ENCODE measurements at places on chromosomes 5 and 9.
A peak's percentile ranks its signal among the peaks of the same experiment; 100 is the strongest.

DNA sequence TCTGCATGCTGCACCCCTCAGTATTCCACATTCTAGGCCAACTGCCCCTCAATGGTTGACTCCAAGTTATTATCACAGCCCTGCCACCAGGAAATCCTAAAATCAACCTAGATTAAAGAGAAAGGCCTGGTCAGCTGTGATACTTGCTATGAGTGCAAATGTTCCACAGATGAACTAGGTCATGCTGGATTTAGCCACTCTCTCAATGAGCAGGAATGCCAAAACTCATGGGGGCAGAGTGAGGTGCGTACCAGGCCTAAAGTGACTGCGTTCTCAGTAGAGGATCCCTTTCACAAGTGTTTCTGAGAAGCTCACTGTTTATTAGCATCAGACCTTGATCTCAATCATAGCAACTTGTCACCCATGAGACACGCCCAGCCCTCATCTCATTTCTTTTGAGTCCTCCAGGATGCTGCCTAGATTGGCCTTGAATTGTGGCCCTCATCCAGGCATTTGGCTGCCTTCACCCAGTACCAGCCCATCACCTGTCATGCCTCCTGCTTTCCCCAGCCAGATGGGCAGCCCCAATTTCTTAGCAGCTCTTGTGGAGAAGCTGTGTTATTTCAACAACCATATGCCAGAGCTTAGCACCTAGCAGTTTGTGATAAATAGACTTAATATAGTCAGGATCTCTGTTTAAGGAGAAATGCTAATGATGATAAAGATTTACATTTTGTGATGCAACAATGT lies 383.9 kb downstream of the CTNND2 start:
- no peak for DNase-seq

- no peak for DNase-seq
Measured at GRCh38 chr5:145981589-145982571, 45.5 kb downstream of the SH3RF2 start.

DNA sequence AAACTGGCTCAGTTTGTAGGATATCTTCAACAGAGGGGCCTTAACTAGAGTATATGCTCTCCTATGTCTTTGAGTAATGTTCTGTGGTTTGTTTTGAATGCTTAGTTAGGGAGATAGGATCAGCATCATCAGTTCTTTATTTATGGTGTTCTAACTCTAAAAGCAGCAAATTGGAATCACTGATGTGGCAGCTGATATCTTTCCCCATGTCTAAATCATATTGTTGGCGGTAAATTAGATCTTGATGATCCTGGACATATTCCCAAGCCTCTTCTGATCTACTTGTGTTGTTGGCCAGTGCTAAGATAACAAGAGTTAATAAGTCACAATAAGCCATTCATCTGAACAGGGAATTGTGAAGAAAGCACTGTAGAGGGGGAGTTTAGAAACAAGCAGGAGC lies 332.4 kb upstream of the DAB2 start:
- no peak for DNase-seq

- DNase-seq: no peak
Measured at GRCh38 chr9:89453452-89453851, 44.5 kb downstream of the SEMA4D start.

GRCh38 chr9:95343725-95344287 lies 26.3 kb upstream of the FANCC start:
- no peak for DNase-seq

DNA sequence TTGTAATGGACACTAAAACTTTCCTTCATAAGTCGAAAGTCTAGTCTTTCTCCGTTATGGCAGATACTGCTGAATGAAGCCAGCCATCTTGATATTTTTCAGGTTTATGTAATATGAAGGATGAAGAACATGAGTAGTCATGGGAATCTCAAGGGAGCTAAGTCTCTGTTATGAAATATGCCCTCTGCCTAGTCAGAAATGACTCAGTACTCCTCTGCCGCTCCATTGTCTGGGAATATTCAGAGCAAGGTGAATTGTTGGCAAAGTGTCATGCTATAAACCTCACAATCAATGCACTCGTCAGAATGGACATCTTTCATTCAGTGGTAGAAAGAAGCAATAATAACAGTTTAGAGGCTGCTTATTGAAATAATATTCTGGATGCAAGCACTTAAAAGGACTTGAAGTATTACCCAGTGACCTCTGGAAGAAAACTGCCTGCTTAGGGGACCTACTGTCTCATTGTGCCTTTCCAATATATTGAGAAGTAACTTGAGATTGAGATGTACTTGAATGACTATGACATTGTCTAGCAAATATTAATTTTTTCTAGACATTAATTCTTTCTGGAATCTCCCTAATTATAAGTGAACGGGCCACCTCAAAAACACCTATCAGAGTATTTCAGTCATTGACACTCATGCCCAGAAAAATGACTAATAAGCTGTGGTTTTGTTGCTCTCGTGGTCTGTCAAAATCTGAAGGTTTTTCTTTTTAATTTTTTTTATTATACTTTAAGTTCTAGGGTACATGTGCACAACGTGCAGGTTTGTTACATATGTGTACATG lies 1011.5 kb upstream of the ACO1 start:
- no peak for DNase-seq

DNA sequence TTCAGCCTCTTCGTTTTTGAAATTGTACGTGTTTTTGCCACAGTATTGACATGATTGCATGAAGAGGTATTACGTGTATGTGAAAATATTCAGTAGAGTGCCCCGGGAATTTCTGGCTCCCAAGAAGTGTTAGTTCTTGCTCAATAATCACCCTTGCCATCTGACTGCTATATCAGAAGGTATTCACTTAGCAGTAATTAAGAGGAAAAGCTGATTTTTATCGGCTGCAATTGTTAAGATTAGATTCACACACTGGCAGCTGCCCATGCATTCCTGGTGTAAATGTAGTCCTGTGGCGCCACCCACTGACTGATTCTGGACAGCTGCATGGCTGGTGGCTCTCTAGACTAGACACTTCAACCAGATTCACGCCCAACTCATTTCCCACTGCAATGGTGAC lies 440.1 kb upstream of the ADAMTS16 start:
- DNase-seq: peak; percentile 57

DNA sequence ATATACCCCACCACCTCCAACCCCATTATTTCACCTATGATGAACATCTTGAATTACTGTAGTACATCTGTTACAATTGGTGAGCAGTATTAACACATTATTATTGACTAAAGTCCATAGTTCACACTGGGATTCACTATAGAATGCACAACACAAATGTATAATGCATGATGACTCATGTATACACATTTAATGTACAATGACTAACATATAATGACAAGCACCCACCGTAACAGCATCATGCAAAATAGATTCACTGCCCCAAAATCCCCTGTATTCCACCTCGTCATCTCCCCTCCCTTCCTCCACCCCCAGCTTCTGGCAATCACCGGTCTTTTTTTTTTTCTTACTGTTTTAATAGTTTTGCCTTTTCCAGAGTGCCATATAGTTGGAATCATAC lies 47.1 kb upstream of the NEK6 start:
- DNase-seq: no peak

DNA sequence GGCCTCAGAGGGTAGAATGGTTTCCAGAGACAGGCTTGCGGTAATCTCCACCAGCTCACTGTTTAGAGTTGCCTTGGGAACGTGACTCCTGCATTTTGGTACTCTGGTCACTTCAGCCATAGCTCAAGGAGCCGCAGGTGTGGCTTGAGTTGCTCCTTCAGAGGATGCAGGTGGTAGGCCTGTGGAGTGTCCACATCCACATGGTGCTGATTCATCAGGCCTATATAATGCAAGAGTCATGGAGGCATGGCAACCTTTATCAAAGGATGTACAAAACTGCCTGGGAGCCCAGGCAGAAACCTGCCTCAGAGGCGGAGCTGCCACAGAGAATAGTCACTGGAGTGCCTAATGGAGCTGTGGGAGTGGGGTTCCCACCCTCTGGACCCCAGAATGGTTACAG lies 114.2 kb downstream of the ANXA1 start:
- no peak for DNase-seq

- no peak for DNase-seq
Measured at GRCh38 chr5:76202182-76202581, 119.0 kb downstream of the SV2C start.

DNA sequence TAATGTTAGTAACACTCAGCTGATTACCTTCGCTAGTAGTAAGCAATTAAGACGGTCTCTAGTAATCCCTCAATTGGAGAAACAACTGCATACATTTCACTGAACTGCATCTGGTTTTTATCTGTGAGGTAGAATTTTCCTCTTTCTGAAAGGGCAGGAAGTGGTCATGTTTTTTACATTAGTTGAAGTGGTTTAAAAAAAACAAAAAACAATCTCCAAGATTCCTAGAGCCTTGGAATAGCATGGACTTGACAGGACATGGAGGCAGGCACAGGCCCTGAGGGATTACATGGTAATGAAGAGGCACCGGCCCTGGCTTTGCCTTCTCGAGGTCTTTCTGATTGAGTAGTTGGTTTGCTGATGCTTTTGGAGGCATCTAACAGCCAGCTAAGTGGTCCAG lies 25.8 kb downstream of the THBS4 start:
- no peak for DNase-seq

GRCh38 chr5:120122703-120123102 lies 341.4 kb upstream of the PRR16 start:
- no peak for DNase-seq

DNA sequence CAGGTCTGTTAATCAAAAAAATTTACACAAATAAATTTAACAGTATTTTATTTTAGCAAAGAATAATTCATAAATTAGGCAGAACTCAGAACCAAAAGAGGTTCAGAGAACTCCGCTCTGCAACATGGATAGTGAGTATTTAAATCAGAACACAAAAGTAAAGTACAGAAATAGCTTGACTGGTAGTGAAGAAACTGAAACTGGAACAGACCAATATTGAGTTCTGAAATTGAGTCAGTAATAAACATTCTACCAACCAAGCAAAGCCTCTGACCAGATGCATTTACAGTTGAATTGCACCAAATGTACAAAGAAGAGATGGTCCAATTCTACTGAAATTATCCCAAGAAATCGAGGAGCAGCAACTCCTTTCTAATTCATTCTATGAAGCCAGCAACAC lies 1542.8 kb downstream of the EFNA5 start:
- DNase-seq: no peak

DNA sequence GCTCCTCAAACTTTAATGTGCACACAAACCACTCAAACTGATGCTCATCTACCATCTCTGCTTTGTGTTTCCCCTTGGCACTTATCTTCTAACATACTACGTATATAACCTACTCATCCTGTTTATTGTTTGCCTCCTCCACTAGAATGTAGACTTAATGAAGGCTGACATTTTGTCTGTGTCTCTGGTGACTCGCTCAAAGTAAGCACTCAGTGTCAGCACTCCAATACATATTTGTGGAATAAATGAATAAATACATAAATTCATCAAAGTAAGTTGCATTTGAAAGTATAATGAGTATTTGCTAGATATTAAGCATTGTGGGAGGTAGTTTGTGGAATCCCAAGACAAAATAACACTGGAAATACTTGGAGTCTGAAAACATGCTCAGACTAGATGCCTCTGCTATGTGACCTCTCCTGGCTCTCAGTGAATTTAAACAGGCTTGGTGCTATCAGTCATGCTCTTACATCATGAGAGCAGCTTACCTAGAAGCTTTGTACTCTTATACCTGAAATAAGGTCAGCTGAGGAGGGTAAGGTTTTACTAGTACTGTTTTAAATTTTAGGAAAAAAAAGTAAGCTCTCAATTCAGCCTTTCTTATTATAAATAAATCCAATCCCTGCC lies 37.0 kb upstream of the RANBP6 start:
- no peak for DNase-seq

DNA sequence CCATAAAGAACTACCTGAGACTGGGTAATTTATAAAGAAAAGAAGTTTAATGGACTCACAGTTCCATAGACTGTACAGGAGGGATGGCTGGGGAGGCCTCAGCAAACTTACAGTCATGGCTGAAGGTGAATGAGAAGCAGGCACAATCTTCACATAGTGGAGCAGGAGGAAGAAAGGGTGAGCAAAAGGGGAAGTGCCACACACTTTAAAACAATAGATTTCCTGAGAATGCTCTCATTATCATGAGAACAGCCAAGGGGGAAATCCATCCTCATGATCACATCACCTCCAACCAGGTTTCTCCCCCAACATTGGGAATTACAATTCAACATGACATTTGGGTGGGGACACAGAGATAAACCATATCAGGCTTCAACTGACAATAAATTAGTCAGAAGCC lies 664.9 kb downstream of the TAF11L14 start:
- DNase-seq: no peak

DNA sequence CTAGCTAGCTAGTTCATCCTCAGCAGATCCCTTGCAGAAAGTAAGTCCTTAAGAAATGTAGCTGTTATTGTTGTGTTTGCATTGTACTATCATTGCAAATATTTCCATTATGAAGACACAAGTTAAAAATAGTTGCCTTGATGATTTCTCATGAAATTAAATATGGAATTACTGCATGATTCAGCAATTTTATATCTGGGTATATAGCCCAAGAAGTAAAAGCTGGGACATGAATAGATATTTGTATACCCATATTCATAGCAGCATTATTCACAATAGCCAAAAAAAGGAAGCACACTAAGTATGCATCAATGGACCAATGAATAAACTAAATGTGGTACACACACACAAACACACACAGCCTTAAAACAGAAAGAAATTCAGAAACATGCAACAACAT lies 6.8 kb downstream of the IFNB1 start:
- DNase-seq: no peak

DNA sequence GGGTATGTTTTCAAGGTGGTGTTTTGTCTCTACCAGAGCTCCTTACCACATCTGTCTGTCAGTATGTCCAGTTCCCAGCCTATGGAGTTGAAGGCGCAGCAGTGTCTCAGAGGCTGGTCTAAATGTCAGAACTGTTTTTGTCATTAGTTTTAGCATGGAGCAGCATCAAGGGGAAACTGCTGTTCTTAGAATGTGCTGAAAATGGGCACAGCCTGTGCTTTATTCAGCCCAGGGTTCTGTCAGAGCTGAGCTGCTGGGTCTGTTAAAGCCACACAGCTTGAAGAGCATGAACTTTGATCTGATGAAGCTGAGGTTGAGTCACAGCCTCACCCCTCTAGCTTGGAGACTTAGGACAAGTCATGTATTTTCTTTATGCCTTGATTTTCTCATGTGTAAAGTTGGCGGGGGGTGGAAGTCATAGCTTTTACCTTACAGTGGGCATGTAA lies 71.9 kb downstream of the RALGPS1 start:
- no peak for DNase-seq

DNA sequence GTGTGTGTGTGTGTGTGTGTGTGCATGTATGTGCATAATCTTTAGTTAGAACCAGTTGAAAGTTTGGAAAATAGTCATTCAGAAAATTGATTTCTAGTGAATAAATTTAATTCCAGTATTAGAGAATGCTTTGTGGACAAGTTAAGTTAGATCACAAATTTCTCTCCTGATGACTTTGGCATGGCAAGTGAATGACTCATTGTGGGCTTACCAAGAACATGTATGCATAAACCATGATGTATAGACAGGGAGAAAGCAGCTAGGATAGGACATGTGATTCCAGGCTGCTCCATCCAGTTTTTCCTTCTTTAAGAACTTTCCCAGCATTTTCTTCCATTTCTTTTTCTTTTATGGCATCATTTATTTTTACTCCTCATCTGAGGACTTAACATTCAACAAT lies 85.7 kb upstream of the SGCD start:
- DNase-seq: no peak

All from Right ventricle myocardium superior (tissue), 1 donor.